ENCODE measurements at places on chromosomes 4 and X. TPM values are rescaled to one million over a fixed set of nuclear protein-coding genes. Genes with fewer than 3 reads are reported as not detected.
A peak's percentile ranks its signal among the peaks of the same experiment; 100 is the strongest.

NPY5R gene
- 4.2 TPM for polyA plus RNA-seq

PWWP3B gene
- polyA plus RNA-seq, result 3.1 TPM

L1CAM gene
- polyA plus RNA-seq, result 44.5 TPM

FRG1 gene
- polyA plus RNA-seq, result 64.8 TPM

LIMCH1 gene
- 88.6 TPM for polyA plus RNA-seq

GRCh38 chr4:180380733-180381132, 1862.5 kb upstream of the TENM3 start:
- DNase-seq, result no peak

- no peak for DNase-seq
Measured at GRCh38 chr4:109128589-109128988, 173.9 kb downstream of the COL25A1 start.

GRCh38 chr4:181611033-181611711, 632.0 kb upstream of the TENM3 start:
- no peak for DNase-seq

DNA sequence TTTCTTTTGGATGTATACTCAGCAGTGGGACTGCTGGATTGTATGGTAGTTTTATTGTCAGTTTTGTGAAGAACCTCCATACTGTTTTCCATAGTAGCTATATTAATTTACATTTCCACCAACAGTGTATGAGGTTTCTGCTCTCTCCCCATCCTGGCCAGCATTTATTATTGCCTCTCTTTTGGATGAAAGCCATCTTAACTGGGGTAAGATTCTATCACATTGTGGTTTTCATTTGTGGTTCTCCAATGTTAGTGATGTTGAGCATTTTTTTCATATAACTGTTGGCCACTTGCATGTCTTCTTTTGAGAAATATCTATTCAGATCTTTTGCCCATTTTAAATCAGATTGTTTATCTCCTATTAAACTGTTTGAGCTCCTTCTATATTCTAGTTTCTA, 27.6 kb downstream of the QRFPR start:
- DNase-seq, result no peak

DNA sequence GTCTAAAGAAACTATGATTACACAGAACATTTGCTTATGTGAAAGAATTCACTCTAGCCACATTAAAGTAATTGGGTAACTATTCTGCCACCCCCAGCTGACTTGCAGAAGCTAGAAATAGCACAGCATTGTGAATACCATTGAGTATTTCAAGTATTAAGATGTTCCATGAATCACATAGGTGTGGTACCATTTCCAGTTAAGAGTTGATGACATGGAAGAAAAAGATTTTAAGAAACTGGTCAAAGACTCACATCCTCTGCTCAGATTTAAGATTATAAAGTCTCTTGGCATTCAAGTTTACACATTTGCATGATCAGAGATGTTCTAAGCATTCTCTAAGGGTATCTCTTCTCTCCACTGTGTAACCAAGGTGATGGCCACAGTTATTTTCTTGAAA, 287.5 kb downstream of the CAMK2D start:
- DNase-seq, result no peak

DNA sequence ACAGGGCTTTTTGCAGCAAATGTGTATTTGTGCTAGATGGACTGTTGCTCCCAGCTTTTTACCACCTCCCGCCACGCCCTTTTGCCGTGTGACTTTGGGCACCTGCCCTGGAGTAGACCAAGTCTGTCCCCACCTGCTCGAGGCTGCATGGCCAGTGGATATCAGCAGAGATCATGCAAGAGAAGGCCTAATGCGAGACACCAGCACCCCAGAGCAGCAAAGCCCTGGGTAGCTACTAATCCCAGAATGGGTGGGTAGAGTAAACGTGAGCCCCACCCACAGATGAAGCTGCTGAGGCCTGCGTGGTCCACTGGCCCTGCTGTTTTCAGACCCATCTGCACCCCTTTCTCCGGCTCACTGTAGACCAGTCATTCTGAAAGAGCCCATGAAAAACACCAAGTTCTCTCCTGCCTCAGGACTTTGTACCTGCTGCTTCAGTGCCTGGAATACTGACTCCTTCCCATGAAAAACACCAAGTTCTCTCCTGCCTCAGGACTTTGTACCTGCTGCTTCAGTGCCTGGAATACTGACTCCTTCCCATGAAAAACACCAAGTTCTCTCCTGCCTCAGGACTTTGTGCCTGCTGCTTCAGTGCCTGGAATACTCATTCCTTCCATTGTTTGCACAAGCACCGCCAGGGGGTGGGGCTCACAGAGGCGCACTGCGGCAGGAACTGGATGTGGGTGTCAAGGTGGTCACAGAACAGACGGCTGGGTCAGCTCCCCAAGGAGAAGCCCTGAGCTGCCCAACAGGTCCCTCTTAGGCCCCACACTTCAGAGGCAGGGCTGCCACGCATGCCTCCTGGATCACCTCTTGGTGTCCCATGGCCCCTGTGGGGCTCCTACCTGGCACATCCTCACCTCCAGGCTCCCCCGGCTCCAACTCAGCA, 5.1 kb upstream of the TNIP2 start:
- DNase-seq, result no peak

GRCh38 chr4:148255344-148255720, 186.9 kb downstream of the NR3C2 start:
- no peak for DNase-seq

DNA sequence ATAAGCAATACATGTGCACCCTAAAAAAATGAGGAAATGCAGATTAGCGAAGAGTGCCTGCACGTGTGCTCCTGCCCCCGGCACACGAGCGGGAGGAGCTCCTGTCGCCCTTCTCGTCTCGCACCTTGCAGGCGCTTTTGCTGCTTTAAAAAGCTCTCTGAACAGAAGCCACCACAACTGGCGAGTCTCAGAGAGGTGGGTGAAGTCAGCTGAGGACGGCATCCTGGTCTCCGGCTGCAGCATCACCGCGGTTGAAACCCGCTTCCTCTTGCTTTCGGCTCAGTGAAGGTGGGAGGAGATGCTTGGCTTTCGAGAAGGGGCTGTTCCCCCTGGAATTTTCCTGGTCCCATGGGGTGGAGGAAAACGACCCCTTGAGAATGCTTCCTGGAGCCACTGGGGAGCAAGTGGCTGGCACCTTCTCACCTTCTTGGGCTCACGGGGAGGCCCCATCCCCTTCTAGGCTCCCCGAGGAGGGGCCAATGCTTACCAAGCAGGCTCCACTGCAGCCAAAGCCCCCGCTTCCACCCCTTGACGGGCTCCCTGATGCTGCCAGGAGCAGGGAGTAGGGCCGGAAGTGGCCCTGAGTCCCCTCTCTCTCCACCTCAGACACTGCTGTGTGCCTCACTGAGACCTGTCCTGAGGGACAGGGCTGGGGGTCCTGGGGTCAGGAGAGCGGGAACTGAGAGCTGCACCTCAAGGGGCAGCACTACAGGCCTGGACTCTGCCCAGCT, 29.2 kb upstream of the MXD4 start:
- no peak for DNase-seq

KLHL5 gene
- polyA plus RNA-seq, result 38.8 TPM

GRCh38 chr4:1409491-1410425, 3.5 kb upstream of the NKX1-1 start:
- no peak for DNase-seq

DNA sequence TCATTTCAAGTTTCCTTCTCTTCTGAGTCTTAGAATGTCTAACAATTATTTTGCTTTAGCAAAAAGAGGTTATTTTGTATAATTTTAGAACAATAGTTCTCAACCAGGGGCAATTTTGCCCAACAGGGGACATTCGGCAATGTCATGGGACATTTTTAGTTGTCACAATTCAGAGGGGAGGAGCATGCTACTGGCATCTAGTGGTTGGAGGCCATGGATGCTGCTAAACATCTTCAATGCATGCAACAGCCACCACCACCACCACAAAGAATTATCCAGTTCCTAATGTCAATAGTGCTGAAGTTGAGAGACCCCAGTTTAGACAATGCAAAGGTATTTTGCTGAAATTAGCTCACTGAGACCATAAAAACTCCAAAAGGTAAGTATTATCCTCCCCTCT, 122.5 kb downstream of the ARHGAP6 start:
- DNase-seq, result no peak

DRD5 gene
- polyA plus RNA-seq, result 0.69 TPM

DNA sequence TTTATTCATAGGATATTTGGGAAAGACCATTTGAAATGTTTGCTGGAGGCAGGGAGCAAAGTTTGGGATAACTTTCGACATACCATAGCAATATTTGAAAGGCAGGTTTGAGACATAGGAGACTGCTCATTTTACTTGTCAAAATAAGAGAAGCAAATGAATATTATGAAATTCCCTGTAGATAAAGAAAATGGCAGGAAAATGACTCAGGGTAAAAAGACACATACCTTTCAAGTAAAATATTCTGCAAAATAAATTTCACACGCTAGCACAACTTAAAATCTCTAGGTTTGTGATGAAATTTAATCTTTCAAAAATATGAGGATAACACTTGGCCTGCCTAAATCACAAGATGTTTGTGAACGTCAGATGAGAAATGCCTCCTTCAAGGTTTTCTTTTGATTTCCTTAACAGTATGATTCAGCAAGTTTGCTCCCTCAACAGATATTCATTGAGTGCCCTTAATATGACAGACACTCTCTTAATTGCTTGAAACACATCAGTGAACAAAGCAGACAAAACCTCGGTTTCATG, 6.6 kb downstream of the TMEM156 start:
- DNase-seq, result no peak

DNA sequence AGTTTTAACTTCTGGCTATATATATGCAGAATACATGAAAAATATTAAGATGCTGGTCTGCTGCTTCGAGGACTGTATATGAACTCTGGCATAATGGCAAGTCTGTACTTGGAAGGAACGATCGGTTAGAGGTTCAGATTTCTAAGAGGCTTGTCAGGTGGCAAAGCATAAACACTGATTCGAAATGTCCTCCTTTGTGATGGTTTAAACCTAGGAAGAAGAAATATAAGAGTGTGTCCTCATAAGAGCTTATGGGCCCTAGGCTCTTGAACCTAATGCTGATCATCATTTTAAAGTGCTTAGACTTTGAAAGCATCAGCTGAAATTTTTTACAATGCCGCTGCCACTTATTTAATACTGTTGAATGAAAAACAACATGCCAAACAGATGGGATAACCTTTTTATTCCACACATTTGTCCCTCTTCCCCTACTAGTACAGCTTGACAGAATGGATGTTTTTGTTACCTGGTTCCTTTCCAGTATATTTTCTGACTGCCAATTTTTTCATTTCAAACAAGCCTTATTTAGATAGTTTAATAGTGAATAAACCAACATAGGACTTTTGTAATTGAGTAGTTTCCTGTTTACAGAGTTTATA, 8.8 kb downstream of the SPRY1 start:
- DNase-seq, result no peak

GRCh38 chr4:93461541-93461940, 367.0 kb upstream of the ATOH1 start:
- no peak for DNase-seq

GRCh38 chr4:143641361-143641760, 59.1 kb downstream of the FREM3 start:
- peak; percentile 37 for DNase-seq

TMEM187 gene
- polyA plus RNA-seq, result 8.1 TPM

RAI2 gene
- 9.3 TPM for polyA plus RNA-seq

GRCh38 chr4:26859762-26860156, 882 bp upstream of the STIM2 start:
- DNase-seq, result no peak

DNA sequence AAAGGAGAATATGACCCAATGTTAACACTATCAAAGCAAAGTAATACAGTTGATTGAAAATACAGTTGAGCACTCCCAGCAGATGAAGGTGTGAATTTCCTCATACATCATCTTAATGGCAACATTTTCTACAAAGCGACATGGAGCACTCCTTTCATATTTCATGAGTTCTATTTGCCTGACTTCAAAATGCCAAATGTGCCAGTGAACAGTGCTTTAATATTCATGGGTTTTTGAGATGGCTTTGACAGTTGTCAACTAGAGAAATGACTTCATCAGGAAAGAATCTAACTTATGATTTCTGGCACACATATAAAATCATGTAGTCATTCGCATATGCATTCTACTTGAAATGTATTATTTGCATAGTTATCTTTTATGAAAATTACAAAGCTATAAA, 222.4 kb downstream of the GALNTL6 start:
- no peak for DNase-seq

GRCh38 chr4:134695433-134695832, 493.8 kb upstream of the PABPC4L start:
- DNase-seq, result no peak

DNA sequence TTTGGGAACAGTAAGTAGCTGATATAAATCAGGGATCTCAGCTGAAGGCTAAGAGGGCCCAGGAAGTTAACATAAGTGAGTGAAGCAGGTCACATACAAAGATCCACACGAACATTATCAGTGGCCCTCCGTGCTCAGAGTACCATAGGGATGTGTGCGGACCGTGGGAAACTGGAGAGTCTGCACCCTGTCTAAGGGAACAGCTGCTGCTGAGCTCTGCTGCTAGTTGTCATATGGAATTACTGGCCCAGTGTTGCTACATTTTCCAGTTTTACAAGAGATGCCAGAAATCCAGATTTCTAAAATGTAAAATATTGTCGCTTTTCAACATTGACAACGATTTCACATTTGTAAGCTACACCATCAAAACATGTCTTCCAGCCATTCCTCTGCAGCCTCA, 90.5 kb downstream of the RTL5 start:
- no peak for DNase-seq

DNA sequence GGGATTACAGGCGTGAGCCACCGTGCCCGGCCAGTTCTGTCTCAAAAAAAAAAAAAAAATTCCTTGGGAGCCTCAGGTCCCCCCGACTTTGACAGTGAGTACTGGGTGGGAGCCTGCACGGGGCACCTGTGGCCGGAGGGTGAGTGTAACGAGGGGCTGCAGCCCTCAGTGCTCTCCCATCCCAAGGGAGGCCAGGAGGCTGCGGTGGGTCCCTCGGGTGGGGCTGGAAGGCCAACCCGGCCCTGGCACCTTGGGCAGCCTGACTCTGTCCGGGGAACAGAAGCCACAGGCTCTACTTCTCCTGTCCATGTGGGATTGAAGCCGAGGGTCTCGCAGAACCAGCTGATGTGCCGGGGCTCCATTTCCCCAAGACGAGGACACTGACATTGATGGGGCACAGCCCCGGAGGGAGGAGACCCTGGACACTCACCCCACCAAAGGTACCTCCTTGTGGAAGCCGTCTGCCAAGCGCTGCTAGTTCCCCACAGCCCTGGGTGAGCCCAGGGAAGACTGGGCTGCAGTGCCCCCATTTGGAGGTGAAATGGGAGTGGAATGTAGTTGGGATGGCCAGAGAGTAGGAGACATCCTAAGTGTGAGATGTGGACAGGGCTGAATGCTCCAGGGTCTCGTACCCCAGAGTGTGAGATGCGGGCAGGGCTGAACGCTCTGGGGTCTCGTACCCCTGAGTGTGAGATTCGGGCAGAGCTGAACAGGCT, 2.3 kb upstream of the SLC26A1 start:
- DNase-seq, result no peak

DNA sequence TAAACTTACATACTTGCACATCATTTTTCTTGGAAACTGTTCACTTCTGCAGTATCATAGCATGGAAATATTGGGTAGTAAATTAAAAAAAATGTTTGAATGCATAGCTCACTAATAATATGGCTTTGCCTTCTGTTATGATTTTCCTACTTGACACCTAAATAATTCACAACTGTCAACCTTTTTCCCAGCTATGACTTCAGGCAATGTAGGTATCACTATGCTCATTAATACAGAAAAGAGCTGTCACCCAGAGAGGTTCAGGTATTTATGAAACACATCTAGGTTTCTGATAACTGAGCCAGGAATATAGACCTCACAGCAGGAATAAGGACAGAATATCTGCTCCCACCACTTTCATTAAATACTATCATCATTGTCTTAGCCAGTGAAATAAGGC, 289.5 kb downstream of the ACTRT1 start:
- DNase-seq, result no peak

XG gene
- polyA plus RNA-seq, result 0.35 TPM
